ENCODE measurements at places on chromosomes 2 and 18.

- peak; percentile 30 for DNase-seq
Observed at GRCh38 chr18:24189007-24189528, 50.2 kb downstream of the CABYR start.

DNA sequence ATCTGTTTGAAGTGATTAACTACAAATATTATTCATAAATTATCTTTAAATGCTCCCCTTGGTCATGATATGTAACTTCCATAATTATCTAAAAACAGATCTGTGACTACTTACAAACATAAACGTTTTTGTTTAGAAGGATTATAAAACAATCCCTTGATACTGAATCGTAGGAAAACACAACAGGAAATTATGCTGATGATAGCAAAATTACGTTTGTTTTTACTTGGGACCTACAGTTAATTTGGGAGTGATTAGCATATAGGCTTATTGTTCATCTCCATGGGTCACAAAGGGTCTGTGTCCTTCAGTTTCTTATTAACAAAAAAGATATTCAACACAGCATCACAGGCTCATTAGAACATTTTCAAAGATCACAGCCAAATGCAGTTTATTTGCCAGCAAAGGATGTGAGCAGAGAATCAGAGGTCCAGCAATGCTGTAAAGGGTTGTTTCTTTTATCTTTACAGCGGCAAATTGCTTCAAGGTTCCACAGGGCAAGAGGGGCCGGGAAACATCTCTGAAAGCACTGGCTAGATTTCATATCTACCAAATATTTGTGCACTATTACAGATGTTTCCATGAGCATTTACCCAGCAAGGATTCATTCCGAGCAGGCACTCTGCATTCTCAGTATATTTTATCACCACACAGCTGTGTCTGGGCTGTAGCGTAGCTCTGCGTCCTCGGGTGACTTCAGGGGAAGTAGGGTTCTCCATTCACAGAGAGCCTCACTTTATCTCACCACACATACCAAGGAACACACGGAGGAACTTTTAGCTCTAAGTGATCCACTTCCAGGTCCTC is 4.1 kb downstream of the CCDC195 start:
- no peak for DNase-seq

DNA sequence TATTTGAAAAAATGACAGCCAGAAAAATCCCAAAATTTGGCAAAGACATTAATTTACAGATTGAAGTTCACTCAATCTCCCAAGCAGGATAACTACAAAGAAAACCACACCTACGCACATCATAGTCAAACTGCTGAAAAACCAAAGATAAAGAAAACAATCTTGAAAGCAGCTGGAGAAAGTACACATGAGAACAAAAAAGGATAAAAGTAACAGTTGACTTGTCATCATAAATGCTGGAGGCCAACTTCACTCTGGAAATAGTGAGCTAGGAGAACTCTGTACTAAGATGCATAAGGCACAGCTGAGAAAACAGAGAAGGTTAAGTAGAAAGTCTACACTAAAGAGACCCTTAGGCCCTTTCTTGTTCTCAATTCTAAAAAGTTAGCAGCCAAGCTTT is 73.1 kb downstream of the TLK1 start:
- DNase-seq: no peak

GRCh38 chr2:19020144-19021099 is 338.0 kb downstream of the OSR1 start:
- no peak for DNase-seq

DNA sequence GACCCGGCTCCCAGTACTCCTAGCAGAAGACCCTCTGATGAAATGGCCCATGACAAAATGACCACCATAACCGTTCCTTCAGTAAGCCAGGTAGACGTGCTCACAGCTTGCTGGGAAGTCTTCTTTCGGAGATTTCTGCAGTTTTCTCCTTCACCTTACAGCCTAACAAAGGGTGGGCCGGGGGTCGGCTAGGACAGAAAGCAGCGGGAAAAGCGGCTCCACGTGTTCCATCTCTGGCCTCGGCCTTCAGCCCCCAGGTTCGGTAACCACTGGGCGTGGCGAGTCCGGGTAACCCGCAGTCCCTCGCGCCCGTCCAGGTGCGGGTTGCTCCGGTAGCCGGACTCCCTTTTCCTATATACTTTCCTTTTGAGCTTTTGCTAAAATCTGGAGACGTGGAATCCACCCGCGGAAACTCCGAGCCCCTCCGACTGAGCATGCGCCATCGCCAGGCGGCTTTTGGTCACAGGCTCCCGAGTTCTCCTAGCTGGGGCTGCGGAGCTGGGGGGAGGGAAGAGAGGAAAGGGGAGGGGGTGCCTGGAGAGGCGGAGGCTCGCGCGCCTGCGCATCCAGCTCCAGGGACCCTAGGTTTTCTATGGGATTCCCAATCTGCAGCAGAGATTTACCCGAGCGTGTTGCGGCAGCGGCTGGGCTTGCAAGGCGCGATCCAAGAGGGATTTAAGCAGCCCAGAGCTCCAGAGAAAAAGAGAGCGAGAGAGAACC is at the start of gene VSNL1:
VSNL1 (plus strand) TSS at position 604 of the 720 bp plus-strand sequence. CDS start 51,379 bp downstream, outside the sequence.
- peak; percentile 40 for DNase-seq

DNA sequence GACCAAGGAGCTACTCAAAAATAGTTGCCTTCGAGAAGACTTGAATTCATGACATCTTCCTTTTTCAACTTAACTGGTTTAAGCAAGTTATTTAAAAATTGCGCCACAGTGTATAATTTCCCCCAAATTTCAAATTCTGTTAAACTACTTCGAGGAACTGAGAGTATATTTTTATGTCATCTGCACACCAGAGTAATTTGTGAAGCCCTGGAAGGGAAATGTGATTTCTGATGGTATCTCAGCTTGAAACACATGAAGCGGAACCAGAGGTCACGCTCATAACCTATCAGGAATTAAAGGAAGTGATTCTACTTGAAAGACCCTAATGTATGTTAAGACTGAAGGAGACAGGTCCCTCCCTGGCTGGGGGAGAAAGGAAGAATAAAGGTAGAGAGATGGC is 33.9 kb upstream of the DARS1 start:
- peak; percentile 34 for DNase-seq

- DNase-seq: no peak
Observed at GRCh38 chr2:169900686-169901085, 73.4 kb downstream of the UBR3 start.

DNA sequence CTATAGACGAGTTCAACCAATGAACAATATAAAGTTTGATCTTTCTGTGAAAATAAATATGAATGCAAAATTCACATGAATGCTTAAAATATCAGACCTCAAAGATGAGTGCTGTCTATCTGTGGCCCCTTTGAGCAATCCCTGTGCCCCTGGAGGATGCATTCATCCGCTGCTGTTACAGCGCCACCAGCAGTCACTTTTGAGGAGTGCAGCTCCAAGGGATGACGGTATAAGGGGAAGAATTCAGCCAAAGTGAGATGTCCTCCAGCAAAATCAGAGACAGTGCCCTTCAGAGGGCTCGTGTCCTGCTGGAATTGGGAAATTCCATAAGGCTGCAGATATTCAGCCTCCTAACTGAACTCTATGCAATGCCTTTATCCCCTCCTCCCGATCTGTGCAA is 12.0 kb upstream of the CHRNA1 start:
- peak; percentile 18 for DNase-seq

DNA sequence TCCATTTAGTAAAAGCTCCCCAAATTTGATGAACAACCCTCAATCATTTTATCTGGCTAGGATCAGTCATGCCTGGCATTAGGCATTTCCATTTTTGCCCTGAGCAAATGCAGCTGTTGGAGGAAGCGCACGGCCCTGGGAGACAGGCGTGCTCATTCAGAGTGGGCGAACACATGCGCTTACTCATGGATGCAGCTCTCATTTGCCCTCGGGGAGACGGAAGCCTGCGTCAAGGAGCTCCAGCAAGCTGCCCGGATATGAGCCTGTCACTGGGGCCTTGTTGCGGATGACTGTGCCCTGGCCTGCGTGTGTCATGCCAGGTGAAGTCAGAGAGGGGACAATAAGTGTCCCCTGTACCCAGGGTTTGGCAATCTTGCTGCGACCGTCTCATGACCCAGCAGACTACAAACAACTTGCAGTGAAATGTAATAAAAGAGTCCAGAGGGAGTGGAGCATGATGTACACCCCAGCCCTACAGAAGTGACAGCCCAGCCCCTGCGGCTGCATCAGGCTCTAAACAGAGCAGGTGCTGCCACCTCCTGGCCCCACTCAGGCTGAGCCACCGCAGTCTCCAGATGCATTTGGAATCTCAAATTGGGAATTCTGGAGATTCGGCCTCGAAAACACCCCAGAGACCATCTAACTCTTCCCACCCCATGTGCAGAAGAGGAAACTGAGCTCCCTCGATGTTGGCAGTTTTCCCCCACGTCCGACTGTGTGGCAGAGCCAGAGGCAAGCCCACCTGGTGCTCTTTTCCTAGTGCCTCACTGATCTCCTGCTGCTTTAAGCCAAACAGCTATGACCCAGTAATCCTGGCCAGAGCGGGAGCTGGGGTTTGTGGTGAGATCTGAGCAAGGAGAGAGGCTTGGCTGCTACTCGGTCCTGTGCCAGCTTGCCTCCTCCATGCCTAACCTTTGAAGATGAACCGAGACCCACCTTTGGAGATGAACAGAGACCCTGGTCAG is 105.0 kb upstream of the ALK start:
- peak; percentile 21 for DNase-seq

DNA sequence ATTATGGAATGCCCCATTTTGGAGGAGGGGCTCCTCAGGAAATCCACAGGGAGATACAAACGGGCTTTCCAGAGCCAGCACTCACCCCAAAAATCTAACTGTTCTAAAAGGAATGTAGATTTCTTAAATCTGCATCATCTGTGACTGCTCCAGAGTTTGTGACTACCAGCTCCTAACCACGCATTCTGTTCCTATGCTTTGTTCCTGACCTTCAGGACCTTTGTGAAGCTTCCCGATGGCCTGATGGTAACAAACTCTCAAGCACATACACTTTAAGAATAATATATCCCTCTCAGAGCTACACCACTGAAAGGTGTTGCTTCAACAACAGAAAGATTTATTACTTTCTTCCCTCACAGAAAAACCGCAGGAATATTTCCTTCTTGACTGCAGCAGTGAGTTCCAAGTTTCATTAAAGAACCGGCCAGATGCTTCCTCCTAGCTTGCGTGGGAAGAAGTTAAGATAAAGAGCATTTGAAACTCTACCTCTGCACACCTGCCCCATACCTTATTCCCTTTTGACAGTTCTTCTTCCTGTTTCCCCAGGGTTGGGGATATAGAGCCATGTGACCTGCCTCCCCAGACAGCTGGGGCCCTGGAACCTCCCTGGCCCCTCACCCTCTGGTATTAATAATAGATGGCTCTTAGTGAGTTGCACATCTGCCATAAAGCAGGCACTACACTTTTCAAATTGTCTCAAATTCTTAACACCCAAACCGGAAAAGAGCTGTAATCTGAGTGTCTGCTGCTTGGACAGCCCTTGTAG is 40.2 kb upstream of the EML4 start:
- DNase-seq: no peak

DNA sequence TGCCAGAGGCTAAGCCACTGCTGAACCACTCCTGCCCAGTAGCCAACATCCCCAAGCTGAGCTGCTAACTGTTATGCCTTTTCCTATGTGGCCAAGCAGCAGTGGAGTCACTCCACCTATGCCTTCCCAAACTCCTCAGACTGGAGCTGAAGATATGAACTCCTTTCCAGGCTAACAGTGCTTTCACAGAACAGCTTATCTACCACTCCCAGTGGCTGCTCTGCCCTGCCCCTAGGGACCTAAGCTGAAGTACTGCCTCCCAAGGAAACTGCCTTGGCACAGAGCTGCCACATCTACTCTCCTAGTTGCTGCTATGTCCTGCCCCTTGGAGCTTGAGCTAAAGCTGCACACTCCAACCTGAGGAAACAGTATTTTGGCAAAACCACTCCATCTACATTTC is 275.9 kb downstream of the RBM43 start:
- no peak for DNase-seq

GRCh38 chr2:200243441-200243840 is 63.1 kb upstream of the SPATS2L start:
- no peak for DNase-seq

GRCh38 chr18:28766027-28766426 is 589.1 kb upstream of the CDH2 start:
- DNase-seq: no peak

GRCh38 chr2:69646714-69647113 is 3.2 kb upstream of the AAK1 start:
- DNase-seq: no peak

DNA sequence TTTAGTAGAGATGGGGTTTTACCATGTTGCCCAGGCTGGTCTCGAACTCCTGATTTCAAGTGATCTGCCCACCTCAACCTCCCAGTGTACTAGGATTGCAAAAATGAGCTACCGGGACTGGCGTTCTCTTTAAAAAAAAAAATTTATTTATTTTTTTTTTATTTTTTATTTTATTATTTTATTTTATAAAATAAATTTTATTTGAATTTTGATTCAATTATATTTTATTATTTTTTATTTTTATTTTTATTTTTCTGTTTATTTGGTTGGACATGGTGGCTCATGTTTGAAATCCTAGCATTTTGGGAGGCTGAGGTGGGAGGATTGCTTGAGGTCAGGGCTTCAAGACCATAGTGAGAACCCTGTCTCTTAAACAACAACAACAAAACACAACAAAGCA is 32.5 kb downstream of the EEF1B2 start:
- DNase-seq: no peak

GRCh38 chr2:157443090-157443489 is 799 bp downstream of the CYTIP start:
- DNase-seq: peak; percentile 59

DNA sequence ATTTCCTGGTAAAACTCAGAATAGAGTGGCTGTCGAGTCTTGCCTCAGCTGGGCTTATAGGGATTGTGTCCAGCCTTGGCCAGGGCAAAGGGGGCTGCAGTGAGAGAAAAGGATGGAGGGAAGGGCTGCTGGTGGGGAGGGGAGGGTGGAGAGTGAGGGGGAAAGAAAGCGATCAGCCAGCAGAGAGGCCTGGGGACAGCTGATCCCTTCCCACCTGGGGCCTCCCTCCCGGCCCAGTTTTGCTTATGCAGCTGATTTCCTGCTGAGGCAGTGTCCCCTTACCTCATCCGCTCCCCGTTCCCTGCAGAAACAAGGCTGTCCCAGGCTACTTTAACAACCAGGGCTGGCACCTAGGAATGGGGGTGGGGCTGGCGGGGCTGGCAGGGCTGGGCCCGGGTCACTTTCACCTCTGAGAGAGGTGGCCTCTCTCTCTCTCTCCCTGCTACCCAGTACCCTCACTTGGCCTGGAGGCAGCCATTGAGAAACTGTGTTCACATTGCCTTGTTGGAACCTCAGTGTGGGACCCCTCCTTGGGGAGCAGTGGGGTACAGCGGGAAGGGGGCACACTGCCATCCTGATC is 12.2 kb upstream of the GMPPA start:
- DNase-seq: no peak

- DNase-seq: no peak
Observed at GRCh38 chr18:58993260-58993659, 128.6 kb downstream of the ZNF532 start.

Data from NAMALWA (cell line).